Right renal cortex interstitium (tissue), 3 donors: ENCODE measurements at places on chromosomes 1 and 21.
A peak's percentile ranks its signal among the peaks of the same experiment; 100 is the strongest.

GRCh38 chr21:31003471-31003870 lies 34.8 kb downstream of the KRTAP19-8 start:
- no peak for DNase-seq

DNA sequence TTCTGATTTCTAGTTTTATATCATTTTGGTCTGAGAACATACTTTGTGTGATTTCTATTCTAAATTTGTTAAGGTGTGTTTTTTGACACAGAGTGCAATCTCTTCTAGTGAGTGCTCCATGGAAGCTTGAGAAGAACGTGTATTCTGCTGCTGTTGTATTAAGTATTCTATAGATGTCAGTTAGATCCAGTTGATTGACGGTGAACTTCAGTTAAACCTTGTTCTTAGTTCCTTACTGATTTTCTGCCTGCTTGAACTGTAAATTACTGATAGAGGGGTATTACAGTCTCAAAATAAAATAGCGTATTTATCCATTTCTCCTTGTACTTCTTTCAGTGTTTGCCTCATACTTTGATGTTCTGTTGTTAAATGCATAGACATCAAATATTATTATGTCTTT lies 248.1 kb upstream of the GREM2 start:
- DNase-seq: no peak

- DNase-seq: no peak
Measured at GRCh38 chr1:215754112-215754511, 187.0 kb downstream of the KCTD3 start.

DNA sequence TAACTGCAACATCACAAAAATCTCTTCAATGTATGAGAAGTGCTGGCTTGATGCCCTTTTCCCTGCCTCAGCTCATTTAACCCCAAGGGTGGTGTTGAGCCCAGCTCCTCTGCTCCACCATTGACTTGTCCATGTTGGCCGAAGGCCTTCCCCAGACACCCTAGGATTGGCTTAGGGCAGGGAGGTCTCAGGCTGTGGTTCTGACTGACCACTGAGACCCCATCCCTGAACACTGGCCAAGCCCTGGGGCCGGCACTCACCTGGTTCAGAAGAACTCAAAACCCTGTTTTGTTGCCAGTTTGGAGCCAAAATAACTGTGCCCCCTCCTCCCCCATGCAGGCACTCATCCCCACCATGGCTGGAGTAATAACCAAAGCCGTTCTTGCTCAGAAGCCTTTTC lies 38.6 kb downstream of the NENF start:
- DNase-seq: no peak

DNA sequence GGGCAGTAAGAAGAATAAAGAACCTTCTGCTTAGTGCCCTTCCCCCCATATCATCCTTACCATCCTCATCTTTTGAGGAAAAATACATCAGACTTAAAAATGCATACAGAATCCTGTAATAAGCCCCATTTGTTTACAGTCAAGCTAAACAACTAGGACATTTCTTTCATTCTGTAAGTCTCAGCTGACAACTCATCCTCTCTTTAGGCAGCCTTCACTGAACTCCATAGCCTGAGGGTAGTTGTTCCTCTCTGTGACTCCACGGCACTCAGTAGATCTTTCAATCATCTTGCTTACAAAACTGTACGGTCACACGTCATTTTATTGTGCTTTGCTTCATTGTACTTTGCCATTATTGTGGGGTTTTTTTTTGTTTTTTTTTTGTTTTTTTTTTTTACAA lies 82.5 kb downstream of the NRIP1 start:
- no peak for DNase-seq

- no peak for DNase-seq
Measured at GRCh38 chr1:18581420-18581880, 49.2 kb upstream of the PAX7 start.

DNA sequence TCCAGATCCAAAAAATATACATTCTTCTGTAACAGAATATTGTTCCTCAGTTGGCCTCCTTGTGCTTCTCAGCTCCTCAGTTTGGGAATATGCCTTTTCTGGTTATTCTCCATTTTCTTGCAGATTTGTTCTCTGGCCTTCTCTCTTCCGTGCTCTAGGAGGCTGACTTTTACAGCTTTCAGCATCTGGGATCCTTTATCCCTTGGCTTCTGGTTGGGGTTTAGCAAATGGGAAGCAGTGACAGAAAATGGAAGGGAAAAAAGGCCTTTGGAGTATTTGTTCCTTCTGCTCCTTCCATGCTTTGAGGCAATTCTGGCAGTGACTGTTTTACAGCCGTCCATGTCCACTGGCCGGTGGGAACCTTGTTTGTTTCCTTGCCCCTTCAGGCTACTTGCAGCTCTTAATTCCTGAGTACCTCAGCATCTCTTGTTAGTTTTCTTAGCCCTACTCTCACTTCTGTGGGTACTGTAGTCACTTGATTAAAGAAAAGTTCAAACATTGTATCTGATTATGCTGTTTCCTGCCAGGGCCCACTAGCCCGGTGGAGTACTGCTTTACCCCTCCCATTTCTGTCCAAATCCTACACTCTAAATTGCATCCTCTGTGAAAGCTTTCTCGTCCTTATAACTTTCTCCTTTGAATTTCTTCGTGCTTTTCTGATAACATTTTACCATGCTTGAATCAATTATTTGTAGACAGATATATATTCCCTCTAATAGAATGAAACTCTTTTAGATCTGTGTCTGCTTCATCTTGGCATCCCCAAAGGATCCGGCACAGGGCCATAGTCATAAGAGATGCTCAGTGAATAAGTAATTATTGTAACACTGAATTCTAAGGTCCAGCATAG lies 118.2 kb downstream of the OSBPL9 start:
- DNase-seq: no peak

GRCh38 chr1:162091681-162092524 lies 22.4 kb downstream of the NOS1AP start:
- no peak for DNase-seq

DNA sequence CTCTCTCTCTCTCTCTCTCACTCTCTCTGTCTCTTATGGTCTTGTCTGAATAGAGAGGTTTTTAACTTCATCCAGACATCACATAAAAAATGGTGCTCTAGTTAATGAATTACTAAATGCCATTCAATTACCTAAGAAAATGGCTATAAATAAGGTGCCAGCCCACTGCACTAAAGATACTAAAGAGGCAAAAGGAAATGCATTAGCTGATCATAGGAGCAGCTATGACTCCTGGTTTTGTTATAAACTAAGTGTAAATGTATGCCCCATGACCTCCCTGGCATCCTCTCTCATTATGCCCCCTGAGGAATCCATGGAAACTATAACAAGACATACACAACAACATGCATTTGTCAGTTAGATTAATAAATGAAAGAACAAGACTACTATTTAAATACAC lies 57.5 kb upstream of the PDC start:
- DNase-seq: no peak

DNA sequence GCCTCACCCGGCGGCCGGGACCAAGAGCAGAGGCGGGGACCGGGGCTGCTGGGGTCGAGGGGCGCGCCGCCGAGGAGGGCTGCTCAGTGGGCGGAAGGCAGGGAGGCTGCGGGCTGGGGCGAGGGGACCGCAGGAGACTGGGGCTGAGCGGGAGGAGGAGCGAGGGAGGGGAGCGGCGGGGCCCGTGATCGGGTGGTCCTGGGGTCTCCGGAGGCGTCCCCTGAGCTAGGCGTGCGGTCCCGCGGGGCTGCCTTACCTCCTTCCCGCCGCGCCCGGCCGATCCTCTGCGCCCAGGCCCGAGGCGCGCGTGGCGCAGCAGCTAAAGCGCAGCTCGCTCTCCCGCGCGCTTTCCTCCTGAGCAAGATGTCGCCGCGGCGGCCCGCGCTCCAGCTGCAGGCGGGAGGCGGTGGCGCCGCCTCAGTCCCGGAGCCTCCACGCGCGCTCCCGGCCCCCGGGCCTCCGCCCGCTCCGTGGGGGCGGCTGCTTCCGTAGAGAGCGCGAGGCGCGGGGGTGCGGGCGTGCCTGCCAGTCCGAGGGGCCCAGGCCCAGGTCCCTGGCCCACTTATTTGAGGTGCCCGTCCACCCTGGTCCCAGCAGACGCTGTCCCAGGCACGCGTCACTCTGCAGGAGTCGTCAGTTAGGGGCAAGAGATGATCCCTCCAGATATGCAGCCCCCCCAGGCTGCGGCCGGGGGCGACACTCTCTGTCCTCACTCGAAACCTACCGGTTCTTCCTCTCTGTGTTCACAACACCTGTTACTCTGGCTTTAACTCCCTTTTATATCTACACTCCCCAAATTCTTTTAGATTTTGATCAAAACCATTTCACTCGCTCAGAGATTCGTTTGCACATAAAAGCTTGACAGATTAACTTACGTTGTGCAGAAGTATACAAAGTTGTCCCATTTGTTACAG lies at the start of gene CCSAP:
TSS of gene CCSAP (minus strand) at position 392 of the 914 bp plus-strand sequence. CDS start 582 bp downstream, outside the sequence.
- DNase-seq: peak; percentile 27

- DNase-seq: no peak
Measured at GRCh38 chr1:44250068-44250781, 37.0 kb downstream of the DMAP1 start.

GRCh38 chr1:28449904-28450303 lies 55.9 kb upstream of the RCC1 start:
- no peak for DNase-seq

- DNase-seq: no peak
Measured at GRCh38 chr1:11649624-11650330, 4.5 kb downstream of the FBXO2 start.

DNA sequence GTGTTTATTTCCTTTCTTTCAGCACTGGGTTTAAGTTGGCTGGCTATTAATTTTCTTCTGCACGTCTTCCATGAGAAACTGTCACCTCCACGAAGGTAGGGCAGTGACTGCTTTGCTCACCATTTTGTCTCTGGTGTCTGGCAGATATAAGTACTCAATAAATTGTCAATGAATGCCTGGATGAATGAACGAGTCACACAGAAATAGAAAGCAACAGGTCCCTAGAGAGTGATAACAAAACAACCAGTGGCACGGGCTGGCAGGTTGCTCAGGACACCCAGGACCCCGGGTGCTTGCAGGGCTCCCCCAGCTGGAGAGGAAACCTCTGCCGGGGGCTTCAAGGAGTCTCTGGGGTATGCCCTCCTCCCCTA lies 3.2 kb upstream of the MYOC start:
- no peak for DNase-seq

DNA sequence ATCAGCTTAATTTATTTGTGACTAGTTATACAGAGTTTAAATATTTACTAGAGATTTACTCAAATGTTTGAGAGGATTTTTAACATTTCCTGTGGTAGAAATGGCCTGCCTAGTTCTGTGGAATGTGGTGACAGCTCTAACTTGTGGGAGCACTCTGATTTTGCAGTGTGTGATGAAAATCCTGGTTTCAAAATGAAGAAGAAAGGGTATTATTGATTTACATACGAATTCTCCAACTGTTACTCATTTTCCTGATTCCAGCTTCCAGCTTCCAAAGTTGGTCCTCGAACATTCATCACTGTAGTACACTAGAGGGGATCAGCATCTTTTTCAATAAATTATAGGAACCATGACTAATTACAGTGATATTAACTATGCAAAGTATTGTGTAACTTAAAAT lies 462.7 kb upstream of the PKN2 start:
- DNase-seq: no peak

DNA sequence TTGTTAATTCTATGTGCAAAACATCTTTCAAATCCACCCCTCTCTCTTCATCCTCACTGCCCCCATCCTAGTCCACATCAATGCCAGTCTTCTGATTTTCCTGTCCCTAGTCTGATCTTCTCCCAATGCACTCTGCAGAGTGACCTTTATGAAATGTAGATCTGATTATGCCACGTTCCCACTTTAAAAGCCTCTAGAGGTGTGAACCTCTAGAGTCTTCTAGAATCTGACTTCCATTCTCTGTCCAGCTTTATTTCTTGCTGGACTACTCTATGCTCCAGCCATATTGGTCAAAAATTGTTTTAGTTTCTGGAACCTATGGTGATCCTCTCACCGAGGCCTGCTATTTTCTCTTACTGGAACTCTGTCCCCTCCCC lies 32.5 kb downstream of the ZNF648 start:
- DNase-seq: no peak

GRCh38 chr1:189496768-189497167 lies 980.9 kb downstream of the BRINP3 start:
- DNase-seq: no peak

DNA sequence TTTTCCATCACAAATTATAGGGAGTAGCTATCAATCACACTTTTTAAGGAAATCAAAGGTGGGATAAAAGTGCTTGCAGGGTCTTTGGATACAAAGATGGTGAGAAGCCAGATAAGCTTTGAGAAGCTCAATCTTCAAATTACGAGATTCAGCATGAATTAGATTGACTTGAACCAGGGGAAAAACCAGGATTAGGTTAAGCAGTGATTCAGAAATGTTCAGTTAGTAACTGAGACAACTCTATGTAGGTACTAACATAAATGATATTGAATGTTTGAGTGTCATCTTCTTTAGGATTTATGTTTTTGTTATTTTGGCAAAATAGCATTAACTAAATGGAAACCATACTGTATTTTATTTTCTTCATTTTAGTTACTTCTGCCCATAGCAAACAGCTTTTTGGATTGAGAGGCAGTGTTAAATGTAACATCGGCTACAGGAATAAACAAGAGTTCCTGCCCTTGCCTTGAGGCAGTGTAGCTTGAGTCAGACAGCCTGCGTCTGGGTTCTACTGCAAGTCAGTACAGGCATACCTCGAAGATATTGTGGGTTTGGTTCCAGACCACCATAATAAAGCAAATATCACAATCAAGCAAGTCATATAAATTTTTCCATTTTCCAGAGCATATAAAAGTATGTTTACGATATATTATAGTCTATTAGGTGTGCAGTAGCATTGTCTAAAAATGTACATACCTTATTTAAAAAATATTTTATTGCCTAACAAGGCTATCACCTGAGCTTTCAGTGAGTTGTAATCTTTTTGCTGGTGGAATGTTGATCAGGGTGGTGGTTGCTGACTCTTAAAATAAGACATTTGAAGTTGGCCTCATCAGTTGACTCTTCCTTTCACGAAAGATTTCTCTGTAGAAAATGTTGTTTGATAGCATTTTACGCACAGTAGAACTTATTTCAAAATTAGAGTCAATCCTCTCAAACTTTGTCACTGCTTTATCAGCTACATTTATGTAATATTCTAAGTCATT lies 36.9 kb upstream of the BACH1 start:
- no peak for DNase-seq

DNA sequence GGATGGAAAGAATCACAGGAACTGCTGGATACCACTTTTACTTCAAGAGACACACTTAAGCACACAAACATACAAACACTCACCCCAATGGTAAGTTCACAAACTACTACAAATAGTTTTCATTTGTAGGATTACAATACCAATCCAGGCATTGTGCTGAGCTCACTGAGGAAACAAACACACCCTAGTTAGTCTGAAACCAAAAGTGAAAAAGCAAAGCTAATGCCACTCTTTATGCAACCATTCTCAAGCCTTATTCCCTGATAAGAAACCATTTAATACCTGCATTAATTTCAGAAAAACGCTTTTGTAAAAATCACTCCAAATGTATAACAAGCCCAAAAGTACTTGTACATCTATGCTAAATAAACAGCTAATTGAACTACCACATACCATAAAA lies 38.3 kb downstream of the RNF115 start:
- DNase-seq: no peak

- DNase-seq: no peak
Measured at GRCh38 chr1:15918962-15919715, 56.8 kb downstream of the ZBTB17 start.

GRCh38 chr1:17230671-17231310 lies 18.1 kb upstream of the PADI3 start:
- no peak for DNase-seq
